HL-60 (cell line): ENCODE measurements at places on chromosomes 4 and X.

DNA sequence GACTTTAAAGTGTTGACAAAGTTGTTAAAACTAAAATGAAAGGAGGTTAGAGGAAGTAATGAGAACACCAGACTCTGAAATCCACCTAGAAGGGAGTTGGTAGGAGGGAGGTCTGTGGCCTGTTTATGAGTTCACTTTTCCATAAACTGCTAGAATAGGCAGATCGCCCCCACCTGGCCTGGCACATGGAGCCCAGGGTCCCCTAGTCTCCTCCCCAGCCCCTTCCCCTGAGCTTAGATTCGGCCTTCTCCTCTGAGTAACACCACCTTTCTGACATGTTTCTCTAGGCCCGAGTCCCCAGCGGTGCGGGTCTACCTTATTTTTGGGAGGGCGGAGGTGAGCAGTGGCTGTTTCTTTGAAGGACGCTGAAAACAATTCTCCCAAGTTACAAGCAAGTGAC, 54.5 kb upstream of the FAT1 start:
- no peak for DNase-seq

- DNase-seq = no peak
These were observed 149.8 kb upstream of the TBL1X start for GRCh38 chrX:9315086-9315485.

DNA sequence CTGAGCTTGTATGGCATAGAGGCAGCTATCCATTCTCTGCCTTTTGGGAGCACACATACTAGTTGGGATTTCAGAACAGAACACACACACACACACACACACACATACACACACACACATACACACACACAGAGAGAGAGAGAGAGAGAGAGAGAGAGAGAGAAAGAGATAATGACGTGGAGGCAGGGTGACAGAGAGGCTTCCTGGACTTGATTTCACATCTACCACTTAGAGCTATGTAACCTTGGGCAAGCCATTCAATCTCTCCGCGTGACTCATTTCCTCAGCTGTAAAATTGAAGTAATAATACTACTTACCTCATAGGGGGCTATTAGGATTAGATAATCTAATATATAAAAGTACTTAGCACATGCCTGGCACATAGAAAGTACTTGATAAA, 12.3 kb upstream of the GRIA3 start:
- DNase-seq = no peak

GRCh38 chr4:2254665-2255500, 7.0 kb downstream of the MXD4 start:
- DNase-seq = no peak

GRCh38 chrX:46386511-46386910, 158.7 kb downstream of the ZNF674 start:
- DNase-seq = no peak

GRCh38 chr4:19177616-19178015, 1074.1 kb upstream of the SLIT2 start:
- DNase-seq = no peak

- no peak for DNase-seq
These were observed 4.5 kb upstream of the PDGFC start for GRCh38 chr4:156976147-156976546.

- no peak for DNase-seq
These were observed 71.7 kb upstream of the TLR3 start for GRCh38 chr4:185997296-185997695.

GRCh38 chr4:167838686-167839085, 253.7 kb upstream of the ANXA10 start:
- DNase-seq = no peak

GRCh38 chrX:45771560-45772340, 571.1 kb upstream of the DIPK2B start:
- peak; percentile 52 for DNase-seq

GRCh38 chr4:101850698-101851097, 60.2 kb downstream of the BANK1 start:
- no peak for DNase-seq

DNA sequence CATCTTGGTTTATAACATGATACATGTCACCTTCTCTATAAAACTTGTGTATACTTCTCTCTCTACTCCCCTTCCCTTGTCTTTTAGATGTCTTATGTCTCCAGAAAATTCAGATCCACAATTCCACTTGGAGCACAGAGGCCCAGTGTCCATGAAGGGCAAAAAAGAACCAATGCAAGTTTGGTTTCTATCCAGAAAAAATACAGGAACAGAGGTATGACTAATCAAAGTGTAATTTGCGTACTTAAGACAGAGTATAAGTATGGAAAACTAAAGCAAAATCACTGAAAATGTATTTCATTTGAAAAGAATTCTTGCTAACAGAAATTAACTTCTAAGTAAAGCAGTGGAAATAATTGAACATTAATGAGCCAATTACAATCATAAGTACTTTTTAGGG, 46.2 kb downstream of the GUCY1B1 start:
- DNase-seq = no peak

DNA sequence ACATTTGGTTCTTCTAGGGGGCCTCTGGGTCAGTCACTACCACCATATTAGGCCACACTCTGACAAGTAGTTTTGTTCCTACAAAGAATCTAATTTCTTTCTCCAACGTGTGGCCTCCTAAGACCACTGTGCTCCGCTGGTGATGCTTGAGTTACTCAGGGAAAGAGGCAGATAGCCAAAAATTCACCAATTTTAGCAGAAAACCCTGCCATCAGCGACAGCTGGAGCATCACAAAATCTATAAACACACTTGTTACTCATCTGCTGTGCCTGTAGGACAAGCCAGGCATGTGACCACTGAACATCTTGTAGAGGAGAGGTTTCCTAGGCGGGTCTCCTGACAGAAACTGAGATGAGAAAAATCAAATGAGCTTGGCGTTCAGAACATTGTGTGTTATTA, 105.4 kb downstream of the SYNPO2 start:
- DNase-seq = no peak

DNA sequence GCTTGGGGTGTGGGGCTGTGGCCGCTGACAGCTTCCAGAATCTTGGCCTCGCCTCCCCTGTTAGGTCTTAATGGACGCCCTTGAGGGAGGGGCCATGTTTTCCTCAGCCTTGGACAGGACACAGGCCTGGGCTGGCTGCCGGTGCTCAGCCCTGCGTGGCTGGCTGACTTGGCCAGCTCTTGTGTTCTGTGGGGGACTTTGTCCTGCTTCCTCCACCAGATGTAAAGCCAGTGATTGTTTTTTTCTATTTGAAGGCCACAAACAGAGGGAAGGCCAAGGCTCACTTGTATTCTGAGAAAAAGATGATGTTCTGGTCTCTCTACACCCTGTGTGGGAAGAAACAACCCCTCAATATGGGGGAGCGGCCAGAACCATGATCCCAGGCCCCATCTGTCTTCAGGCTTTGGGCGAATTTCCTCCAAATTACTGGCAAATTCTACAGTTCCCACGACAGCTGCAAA, 71.3 kb downstream of the HTRA3 start:
- DNase-seq = no peak

DNA sequence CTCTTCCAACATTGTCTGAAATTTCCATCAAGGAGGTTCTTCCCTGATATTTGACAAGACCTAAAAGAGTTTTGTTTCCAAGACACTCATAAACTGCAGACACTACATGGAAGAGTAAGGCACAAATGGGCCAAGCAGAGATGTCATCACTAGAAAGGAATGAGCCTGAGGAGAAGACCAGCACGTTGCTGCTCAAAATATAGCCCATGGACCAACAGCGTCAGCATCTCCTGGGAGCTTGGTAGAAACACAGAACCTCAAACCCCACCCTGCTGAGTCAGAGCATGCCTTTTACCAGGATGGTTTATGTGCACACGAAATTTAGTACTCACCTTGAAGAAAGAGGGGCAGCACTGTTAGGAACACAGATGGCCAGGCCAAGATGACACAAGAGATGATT, 128.7 kb upstream of the MID1 start:
- no peak for DNase-seq

DNA sequence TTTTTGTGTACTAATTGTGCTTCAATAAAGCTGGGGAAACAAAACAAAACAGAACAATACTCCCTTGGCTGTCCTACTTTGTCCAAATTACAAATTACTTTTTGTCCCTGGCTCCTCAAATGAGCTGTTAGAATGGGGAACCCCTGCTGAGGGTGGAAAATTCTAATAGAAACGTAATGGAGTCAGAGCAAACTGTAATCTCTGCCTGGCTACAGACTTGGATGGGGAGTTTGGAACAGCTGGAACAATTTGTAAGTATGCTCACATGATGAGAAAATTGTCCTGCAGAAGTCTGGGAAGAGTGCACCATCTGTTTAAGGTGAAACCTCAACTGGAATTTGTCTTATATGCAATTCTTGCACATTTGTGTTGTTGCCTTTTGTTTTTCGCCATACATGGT, 364.4 kb upstream of the CLNK start:
- no peak for DNase-seq

- no peak for DNase-seq
These were observed 2.0 kb downstream of the ARSJ start for GRCh38 chr4:113977526-113977855.

DNA sequence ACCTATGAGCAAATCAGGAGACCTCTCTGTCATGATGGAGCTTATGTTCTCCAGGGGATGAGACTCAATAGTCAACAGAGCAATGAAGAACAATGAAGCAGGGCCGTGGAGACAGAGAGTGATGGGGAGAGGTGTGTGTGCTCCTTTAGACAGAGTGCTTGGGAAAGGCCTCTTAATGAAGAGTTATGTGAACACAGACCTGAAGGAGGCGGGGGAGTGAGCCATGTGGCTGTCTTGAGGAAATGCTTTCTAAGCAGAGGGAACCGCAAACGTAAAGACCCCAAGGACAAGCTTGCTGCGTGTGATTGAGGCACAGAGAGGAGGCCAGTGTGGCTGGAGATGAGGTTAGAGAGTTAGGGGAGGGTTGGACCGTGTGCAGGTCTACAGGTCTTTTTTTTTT, 53.1 kb downstream of the CHRNA9 start:
- no peak for DNase-seq

DNA sequence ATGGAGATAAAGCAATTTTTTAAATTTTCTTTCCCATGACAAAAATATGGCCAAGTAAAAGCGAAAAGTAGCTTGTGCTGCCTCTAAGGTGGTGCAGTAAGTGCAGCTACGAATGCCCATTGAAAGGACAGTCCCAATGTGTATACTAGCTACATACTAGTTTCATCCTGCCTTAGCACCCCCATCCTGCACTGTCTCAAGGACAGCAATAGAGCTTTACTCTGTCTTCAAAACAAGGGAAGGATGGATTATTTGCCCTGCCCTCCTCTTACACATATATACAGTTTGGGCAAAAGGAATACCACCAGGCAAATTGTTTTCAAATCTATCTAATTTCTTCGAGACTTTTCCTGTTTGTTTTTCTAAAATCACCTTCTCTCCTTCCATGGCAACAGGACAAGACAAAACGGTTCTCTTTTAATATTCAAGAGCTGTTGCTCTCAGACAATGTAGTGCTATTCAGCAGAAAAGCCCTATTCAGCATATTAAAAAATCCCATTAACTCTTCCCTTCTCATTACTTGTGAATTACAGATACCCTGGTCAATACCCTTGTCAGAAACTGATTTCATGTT, 75.1 kb upstream of the SLC7A11 start:
- DNase-seq = no peak

GRCh38 chrX:64642482-64642881, 247.2 kb upstream of the MTMR8 start:
- DNase-seq = peak; percentile 2

DNA sequence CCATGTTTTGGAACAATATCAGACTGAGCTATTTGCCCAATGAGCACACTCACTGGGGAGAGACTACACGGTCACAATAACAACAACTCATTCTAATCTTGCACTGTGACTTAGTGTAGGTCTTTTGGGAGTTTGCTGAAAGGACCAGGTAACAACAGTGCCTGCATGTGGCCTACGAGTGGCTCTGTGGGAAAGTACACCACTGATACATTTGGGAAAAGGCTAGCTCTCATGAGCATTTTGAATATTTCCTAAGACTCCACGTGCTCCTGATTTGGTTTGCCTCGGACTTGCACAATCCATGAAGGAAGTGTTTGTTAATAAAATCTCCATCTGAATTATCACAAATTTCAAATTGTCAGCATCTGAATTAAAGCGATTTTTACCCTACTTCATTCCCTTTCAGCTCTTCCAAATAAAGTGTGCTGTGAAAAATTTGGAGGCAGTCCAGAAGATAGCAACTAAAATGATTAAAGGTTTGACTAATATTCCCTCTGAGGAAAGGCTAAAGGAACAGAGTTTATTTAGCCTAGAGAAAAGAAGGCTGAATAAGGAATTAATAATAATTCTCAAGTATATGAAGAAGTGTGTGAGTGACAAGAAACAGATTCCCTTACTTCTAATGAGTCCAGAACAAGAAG, 406.4 kb downstream of the PPARGC1A start:
- DNase-seq = no peak

DNA sequence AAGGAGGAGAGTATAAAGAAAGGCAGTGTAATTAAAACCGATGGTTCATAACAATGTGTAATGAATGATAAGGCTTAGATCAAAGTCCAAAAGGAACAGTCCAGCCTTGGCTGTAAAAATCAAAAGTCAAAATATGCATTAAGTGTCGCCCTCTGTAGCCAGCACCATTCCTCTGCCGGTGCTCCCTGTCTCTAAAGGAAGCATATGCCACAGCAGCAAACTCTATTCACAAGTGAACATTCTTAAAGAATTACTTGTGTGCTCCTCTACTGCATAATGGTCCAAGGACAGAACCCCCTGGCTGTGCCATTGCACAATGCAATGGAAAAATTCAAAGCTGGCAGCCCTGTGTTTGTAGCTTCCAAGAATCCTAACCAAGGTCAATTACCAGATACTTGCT, 16.3 kb upstream of the MBNL3 start:
- DNase-seq = no peak
